ENCODE measurements at places on chromosomes 16 and 17.

DNA sequence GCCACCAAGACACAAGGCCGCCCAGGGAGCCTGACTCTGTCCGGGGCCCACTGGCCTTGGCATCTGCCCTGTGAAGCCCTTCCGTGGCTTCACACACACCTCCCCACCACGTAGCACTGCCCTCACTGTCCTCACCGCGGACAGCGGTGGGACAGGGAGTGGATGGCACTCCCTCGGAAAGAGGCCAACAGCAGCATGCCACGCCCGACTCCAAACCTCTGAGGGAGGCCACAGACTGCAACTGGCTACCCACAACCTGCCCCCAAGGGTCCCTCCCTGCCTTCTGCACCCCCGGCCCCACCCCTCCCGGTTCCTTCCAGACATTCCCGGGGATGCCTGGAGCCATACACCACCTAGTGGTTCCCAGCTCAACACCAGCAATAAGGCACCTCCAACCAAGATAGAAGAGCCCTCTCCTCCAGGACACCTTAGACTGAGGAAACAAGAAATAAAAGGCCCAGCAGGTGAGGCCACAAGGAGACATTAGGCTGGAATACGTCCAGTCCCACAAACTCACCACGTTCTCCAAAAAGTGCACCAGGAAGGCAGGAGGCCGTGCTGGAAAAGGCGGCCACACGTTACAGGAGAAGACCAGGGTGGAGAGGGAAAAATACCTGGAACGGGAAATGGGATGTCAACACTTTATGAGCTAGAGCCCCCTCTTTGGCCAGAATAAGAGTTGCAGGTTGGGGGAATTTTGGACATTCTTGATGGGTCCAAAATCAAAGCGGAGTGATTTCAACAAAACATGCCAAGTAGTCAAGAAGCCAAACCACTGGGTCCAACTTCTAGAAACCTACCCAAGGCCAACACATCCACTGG lies 310.0 kb downstream of the SOX9 start:
- DNase-seq: no peak

- no peak for DNase-seq
Observed at GRCh38 chr17:14777291-14777690, 476.4 kb downstream of the HS3ST3B1 start.

GRCh38 chr17:62597920-62598319 lies 29.6 kb upstream of the MRC2 start:
- no peak for DNase-seq

GRCh38 chr16:22297114-22297870 lies at the start of gene POLR3E:
POLR3E (plus strand) TSS chr16:22297409; CDS start chr16:22302969, 5,560 bp downstream.
- peak; percentile 100 for DNase-seq

GRCh38 chr17:2692781-2693135 lies 18.8 kb downstream of the CLUH start:
- no peak for DNase-seq

- DNase-seq: no peak
Observed at GRCh38 chr17:8464941-8465340, 29.3 kb downstream of the NDEL1 start.

GRCh38 chr16:1105888-1106620 lies 10.0 kb upstream of the C1QTNF8 start:
- no peak for DNase-seq

DNA sequence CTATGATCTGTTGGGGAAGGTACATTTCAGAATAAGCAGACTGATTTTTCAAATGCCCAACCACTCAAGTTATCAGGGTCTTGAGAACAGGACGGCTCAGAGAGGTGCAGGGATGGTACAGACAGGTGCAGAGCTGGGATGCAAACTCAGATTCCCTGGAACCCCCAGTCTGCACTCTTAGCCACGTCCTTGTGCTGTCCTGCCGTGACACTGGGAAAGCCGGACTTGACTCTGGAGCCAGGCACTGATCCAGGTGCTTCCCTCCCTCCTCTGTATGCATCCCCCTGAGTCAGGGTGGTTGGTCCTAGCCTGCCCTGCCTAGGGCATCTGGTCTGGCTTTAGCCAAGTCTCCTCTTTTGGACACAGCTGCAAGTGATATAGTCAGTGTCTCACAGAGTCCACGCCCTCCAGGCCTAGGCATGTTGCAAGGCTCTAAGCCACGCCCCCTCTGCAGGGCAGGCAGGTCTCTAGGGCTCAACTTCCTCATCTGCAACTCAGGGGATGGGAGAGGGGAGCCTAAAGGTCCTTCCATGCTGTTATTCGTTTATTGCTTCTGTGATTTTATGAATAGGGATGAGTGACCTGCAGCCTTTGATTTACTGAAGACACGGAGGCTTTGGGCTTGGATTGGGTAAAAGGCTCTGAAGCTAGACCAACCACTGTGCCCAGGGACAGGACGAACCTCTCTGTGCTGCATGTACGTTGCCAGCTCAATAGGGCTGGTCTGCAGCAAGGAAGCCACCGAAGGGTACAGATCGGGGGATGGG lies 97.3 kb downstream of the SDK2 start:
- no peak for DNase-seq

- DNase-seq: no peak
Observed at GRCh38 chr16:75261590-75262078, 10.2 kb upstream of the BCAR1 start.

DNA sequence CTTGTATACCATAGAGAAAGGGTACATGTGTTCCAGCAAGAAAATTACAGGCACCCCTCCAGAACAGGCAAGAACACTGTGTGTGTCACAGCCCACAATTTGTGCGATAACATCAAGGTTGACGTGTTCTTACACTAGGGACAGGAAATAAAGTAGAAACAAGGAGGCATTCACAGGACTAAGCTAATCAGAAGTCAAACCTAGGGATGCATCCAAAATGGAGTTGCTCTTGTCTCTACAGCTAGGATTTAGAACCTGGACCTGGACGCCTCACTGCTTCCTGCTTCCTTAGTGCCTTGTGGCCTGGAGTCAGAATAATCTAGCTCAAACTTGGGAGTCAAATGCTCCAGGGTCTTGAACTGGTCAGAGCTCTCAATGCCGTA lies 41.3 kb downstream of the GINS3 start:
- DNase-seq: no peak

DNA sequence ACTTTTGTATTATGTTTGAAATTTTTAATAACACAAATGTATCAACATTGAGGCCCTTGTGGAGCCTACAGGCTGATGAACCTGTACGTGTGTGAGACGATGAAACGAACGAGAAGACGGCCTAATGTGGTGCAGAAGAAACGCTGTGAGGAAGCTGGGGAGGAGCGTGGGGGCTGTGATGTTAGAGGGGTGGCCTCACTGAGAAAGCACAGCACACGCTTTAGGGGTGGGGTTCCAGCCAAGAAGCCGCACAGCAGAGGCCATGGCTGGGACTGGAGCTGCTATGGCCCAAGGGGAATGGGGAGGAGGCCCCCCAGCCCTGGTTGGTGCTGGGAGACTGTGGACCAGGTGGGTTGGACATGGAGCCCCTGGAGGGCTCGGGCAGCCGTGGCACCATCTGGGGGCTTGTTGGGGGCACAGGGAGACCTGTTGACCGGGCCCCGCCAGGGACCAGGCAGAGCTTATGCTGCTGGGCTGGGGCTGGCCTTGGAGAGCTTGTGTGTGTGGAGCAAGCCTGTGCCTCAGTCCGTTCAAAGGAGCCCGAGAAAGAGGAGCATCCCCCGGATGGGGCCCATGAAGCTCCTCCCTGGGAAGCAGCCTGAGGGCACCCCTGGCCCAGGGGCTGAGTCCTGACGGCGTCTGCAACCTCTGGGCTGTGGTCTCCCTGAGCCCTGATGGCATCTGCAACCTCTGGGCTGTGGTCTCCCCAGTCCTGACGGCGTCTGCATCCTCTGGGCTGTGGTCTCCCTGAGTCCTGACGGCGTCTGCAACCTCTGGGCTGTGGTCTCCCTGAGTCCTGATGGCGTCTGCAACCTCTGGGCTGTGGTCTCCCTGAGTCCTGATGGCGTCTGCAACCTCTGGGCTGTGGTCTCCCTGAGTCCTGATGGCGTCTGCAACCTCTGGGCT lies 44.7 kb downstream of the METRNL start:
- DNase-seq: peak; percentile 54

- DNase-seq: peak; percentile 89
Observed at GRCh38 chr17:29219378-29220047, 27.1 kb upstream of the CRYBA1 start.

DNA sequence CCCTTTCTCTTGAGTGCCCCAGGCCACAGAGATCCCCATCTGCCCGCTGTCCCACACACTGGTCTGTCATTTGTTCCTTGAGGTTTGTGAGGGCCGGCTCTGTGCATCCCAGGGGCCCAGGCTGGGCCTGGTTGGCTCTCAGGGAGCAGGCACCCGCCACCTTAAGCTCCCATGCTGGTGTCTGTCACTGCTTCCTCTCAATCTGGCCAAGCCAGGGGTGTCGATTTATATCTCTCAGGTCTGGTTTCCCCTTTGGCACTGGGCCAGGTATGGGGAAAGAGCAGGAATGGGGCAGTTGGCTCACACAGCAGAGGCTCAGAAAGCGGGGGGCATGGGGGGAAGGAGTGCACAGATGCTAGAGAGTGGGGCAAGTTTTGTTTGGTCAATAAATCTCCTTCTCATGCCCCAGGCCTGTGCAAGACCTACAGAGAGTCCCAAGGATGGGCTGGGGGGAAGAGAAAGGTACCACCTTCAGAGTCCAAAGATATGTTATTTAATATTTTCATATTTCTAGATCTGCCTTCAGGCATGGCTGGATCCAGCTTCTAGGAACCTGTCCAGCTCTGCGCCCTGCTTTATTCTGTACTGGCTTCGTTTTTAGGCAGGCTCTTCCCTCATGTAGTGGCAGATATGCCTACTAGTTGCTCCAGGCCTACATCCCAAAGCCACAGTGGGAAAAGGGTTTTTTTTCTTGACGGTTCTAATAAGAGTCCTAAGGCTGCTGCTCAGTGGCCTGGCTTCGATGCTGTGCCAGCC lies 34.3 kb downstream of the IL4R start:
- no peak for DNase-seq

DNA sequence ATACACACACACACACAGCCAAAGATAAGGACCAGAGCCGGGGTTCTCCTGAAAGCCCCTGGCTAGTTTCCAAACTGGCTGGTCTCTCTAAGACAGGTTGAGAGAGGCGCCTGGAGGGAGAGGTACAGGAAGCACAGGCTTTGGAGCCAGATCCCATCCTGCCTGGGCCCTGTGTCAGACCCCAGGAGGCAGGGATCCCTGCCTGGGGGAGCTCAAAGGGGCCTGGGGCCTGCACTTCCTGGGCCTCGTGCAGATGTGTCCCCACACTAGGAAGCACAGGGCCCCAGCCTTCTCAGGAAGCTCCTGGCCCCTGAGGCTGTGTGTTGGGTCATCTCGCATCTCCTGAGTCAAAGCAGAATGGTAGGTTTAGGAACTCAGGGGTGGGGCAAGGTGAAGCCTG lies 16.0 kb downstream of the SLC5A10 start:
- DNase-seq: no peak

DNA sequence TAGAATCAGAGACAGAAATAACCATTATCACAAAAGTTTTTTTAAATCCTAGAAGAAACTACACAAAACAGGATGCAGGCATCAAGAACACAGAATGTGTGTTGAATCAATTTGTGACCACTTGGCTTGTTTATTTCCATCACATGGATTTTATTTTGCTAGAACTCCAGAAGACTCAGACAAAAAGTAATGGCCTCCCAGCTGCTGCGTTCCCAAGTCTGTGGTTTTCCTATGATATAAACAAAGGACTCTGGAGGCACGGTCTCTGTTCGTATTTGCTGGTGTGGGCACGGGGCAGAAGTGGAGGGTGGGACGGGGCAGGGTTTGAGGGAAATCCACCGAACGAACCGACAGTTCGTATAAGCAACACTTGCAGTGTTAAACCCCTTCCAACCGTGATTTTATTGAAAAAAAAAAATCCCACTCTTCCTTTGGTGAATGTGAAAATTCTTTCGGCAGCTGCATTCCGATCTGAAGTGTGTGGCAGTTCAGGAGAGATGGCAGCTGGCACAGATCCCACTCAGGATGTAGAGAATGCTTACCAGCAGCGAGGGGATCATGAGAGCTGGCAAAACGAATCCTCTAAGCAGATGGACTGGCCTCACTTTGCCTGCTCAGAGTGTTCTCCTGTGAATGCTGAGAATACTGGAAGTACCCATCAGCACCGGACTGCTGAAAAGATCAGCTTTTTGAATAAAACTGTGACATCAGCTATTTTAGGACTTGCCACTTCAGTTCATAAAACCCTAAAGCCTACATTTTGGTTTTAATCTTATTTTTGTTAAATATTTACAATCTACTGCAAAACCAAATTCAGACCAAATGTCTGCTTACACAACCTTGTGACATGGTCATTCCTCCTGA lies 165.2 kb downstream of the VPS53 start:
- DNase-seq: no peak

- DNase-seq: no peak
Observed at GRCh38 chr17:31803494-31804213, 55.4 kb downstream of the COPRS start.

DNA sequence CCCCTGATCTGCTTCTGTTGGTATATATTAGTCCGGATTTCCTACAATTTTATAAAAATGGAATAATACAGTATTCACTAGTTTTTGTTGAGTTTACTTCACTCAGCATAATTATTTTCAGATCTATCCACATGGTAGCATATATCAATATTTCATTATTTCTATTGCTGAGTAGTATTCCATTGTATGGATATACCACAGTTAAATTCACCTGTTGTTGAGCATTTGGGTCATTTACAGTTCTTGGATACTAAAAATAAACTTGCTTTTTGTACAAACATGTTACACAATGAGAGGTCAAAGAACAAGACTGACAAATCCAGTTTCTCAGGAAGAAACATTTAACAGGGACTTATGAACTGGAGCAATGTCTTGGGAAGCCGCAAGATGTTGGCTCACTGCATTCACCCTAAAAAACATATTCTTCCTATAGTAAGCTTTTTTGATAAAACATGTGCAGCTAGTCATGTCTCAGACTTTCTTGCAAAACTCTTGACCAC lies 126.9 kb upstream of the HS3ST2 start:
- DNase-seq: no peak

GRCh38 chr17:34164837-34165236 lies 90.2 kb upstream of the CCL2 start:
- no peak for DNase-seq

GRCh38 chr16:64469906-64470702 lies 651.8 kb downstream of the CDH11 start:
- DNase-seq: peak; percentile 59

GRCh38 chr17:37789021-37789565 lies 44.2 kb upstream of the HNF1B start:
- DNase-seq: no peak

DNA sequence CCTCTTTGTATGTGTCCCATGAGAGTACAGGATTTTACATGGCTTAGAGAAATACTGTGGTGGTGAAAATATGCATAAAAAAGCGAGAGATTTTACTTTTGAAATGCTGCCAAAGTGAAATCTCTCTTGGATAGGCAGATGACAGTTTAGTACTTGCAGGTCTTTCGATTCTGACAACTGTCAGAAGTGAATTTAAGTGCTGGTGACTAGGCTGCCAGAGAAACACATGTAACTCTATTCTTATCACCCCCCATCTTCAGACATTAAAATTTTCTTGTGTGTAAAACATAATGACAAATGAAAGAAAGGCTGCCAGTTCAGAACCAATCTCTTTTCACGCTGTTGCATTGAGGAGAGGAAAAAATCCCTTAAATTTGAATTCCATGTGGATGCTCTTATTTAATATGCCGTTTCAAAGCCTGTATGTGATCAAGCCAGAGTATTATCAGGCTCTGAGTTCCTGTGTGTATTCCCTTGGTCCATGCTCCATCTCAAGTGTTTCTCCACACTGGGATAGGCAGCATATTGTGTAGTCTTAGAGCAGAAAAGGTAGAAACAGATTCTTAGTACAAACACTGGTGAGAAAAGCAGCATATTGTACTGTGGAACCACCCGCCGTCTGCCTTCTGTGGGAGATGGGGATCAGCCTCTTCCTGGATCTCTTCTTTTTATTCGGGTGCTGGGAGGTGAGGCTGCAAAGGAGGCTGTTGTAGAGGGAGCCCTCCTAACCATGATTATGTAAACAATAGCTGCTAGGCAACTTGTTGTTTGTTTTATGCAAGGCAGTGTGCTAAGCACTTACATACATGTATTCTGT lies 291.3 kb downstream of the WWOX start:
- no peak for DNase-seq
